Foreskin keratinocyte (primary cell): ENCODE measurements at places on chromosomes 7 and 10. TPM values are rescaled to one million over a fixed set of nuclear protein-coding genes. Genes with fewer than 3 reads are reported as not detected.

The DGKI gene
- not detected in 2 replicates for polyA plus RNA-seq

The CALML3 gene
- polyA plus RNA-seq = 4.5 and 8.0 TPM in 2 replicates

The GPR146 gene
- polyA plus RNA-seq = not detected in 2 replicates

The NPFFR1 gene
- polyA plus RNA-seq = not detected in 2 replicates

The CPA5 gene
- polyA plus RNA-seq = 0.29 and 0.51 TPM in 2 replicates

The C10orf143 gene
- polyA plus RNA-seq = 1.5 and 2.4 TPM in 2 replicates

The FAM25C gene
- polyA plus RNA-seq = 0.84 TPM in 1 of 2 replicates, not detected in the other

The PIP gene
- polyA plus RNA-seq = not detected in 2 replicates

The ZNF736 gene
- 0.99 and 1.0 TPM in 2 replicates for polyA plus RNA-seq
